ENCODE measurements at places on chromosomes 2 and 18.

GRCh38 chr2:8926356-8926755 lies 77.1 kb downstream of the MBOAT2 start:
- DNase-seq: no peak

GRCh38 chr18:21391074-21391673 lies 149.1 kb downstream of the GREB1L start:
- DNase-seq: peak; percentile 58

- peak; percentile 11 for DNase-seq
Observed at GRCh38 chr2:102258025-102258385, 53.4 kb upstream of the IL1RL1 start.

GRCh38 chr2:147860009-147860408 lies 15.2 kb downstream of the ACVR2A start:
- no peak for DNase-seq

DNA sequence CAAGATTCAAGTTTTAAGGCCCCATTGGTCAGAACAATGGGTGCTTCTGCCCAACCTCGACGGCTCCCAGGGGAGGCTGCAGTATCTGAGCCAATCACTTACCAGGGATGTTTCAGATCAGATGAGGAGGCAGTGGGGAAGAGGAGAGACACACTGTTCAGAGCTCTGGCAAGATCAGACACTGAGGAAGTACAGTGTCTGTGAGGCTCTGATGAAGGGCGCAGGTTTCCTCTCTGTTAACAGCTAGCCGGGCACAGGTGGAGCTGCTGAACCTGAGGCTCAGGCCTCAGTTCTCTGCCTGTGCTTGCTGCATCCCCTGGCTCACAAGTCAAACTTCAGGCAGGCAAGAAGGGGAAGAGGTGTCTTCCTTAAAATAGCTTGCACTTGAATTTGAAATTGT lies 69.7 kb downstream of the TPO start:
- DNase-seq: no peak

GRCh38 chr2:148926981-148927401 lies 52.0 kb downstream of the KIF5C start:
- DNase-seq: no peak

- no peak for DNase-seq
Observed at GRCh38 chr2:85900366-85900765, 11.6 kb upstream of the ST3GAL5 start.

Data from fibroblast of skin of right biceps (primary cell).